ENCODE measurements at places on chromosomes 1 and 21. TPM values are rescaled to one million over a fixed set of nuclear protein-coding genes. Genes with fewer than 3 reads are reported as not detected.

- DNase-seq = no peak
Measured at GRCh38 chr1:184210031-184210430, 158.5 kb downstream of the TSEN15 start.

DNA sequence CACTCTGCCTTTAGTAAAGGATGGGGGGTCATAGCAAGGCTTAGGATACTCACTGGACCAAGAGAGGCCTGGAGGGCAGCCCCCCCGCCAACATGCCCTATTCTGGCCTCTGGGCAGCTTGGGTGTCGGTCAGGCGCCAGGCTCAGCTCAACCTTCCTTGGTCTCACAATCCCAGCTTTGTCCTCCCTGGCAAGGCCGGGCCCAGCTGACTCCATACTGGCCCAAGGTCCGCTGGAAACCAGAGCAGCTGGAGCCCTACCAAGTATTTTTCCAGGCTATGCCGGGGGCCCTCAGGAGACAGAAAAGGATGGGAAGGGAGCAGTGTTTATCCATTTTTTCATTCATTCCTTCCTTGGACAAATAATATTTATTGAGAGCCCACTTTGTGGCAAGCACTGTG lies 6.2 kb downstream of the FBXO2 start:
- no peak for DNase-seq

DNA sequence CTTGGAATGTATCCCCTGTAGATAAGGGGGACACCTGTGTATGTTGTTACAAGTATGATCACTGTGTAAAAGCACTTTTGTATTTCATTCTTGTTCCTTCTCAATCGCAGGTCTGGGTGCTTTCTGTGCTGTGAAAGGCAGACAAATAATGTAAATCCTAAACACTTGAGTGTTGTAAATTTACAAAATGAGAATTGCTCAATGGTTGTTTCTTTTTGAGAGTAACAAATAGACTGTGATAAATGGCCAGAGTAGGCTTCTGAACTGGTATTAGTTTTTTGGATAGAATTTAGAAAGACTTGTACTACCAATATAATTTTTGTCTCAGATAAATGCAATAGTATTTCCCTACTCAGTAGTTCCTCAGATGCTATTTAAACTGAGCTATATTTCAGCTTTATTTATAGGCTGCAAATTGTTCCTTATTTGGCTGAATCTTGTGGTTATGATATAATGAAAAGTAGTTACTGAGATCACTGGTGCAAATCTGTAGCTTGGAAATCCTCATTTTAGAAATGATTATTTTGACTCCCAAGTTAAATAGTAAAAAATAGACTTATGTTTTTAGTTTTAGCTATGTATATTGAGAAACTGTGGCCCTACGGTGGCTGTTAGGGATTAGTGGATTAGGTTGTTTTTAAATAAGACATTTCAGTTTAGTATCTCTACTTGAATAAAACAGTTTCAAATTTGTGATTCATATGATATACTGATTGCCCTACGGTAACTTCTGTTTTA lies 9.2 kb downstream of the BACH1 start:
- DNase-seq = no peak

DNA sequence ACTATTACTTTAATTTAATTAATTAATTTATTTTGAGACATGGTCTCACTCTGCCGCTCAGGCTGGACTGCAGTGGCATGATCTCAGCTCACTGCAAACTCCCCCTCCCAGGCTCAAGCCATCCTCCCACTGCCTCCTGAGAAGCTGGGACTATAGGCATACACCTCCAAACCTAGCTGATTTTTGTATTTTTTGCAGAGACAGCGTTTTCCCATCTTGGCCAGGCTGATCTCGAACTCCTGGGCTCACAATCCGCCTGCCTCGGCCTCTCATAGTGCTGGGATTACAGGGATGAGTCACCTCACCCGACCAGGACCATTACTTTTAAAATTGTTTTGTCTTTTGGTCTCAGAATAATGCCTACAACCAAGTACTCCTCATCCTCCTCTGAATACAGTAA lies 15.6 kb downstream of the YY1AP1 start:
- DNase-seq = no peak

GRCh38 chr1:162632217-162632666 lies at the start of gene DDR2:
Gene DDR2 (plus strand): TSS chr1:162632464. CDS start chr1:162719064, 86,600 bp downstream.
- no peak for DNase-seq

DNA sequence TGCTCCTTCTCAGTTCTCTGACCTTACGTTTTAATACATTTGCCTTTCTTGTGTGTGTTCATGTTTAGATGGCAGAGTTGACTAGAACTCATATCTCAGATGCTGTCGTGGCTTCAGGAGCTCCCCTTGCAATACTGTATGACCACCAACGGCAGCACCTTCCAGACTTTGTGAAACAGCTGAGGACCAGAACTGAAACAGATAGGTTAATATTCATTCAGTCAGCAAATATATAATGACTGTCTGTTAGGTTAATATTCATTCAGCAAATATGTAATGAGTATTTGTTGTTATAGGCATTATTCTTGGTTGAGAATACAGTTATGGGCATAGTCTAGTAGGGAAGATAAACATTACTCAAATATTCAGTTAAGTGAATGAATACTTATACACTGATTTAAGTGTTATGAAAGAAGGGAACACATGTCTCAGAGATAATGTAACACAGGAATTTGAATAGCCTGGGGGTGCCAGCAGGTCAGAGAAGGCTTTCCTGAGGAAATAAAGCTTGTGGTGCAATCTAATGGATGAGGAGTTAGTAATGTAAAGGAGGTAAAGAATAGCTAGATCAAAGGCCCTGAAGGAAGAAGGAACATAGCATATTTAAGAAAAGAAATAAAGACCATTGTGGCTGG lies 88.5 kb downstream of the CEP350 start:
- no peak for DNase-seq

DNA sequence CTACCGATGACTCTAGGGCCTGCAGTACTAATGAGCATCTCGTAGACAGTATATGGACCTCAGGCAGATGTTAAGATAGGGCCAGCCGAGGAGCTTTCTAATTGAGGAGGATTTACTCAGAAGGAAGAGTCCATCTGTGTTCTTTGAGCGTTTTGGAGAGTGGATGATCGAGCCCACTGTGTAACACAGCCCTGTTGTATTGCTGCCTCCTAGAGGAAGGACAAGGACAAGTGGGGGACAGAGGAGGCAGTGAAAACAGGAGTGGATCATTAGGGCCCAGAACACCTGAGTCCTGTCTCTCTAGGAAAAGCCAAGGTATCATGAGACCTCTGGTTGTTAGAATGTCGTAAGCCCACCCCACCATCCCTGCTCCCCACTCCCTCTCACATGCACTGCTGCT lies 62.9 kb downstream of the TBX19 start:
- DNase-seq = no peak

DNA sequence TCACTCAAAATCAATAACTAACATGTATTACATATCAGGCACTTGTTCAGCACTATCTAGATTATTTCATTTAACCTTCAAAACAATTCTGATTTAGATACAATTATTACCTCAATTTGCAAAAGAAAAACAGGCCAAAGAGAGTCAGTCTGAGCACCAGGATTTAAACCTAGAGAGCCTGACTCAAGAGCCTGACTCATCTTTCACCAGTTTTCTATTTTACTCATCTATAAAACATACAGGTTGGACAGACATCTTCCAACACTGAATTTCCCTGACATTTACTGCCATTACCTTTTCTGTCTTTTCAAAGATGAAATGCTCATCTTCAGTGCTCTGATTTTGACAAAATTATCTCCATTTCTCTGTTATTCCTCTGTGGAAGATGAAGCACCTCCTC lies 116.5 kb downstream of the MRPL39 start:
- no peak for DNase-seq

DNA sequence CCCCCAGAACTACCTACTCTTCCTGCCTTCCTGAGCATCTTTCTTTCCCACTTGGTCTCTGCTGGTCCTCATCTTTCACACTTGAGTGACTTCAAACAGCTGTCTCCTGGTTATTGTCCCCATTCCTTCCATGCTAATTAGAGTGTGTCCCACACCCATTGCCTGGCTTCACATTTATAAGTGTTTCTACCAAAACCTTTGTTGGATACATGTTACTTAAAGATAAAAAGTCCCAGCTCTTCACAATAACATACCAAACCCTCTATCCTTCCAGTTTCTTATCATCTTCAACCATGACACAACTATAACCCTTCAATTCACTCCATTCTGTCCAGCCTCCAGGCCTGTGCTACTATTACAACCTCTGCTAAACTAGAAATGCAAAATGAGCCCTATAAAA lies 41.0 kb downstream of the VCAM1 start:
- no peak for DNase-seq

DNA sequence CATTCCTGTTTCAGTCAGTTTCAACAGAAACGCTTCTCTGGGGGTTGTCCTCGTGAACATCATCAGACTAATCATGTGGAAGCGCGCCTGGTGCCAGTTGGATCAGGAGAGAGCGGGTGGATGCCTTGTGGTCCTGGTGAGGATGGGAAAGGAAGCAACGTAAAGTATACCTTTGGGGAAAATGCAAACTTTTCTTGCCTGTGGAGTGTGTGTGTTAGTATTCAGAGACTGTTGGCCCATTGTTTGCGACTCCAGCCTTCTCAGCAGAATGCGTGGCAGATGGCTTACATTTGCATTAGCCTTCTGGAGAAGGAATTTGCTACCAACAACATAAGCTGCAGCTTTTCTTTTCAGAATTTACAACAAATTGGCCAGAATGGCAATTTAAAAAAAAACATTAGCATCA lies 173.9 kb downstream of the RWDD3 start:
- DNase-seq = no peak

GRCh38 chr1:229205854-229206253 lies 65.1 kb upstream of the RAB4A start:
- no peak for DNase-seq

GRCh38 chr1:27603309-27603680 lies 649 bp downstream of the AHDC1 start:
- no peak for DNase-seq

C1QC gene
- total RNA-seq = not detected

FCRL1 gene
- not detected for total RNA-seq

CDA gene
- 0.35 TPM for total RNA-seq

DDX20 gene
- 15.7 TPM for total RNA-seq

ERRFI1 gene
- 97.4 TPM for total RNA-seq

MRAP gene
- not detected for total RNA-seq

KRTAP10-11 gene
- not detected for total RNA-seq

RXFP4 gene
- total RNA-seq = not detected

FAM78B gene
- total RNA-seq = 0.38 TPM

Measured in NCI-H460 (cell line).